Glomerular endothelial cell (primary cell): ENCODE measurements at places on chromosomes 12 and 14.

GRCh38 chr12:108752387-108752786, 21.1 kb upstream of the CORO1C start:
- no peak for DNase-seq

DNA sequence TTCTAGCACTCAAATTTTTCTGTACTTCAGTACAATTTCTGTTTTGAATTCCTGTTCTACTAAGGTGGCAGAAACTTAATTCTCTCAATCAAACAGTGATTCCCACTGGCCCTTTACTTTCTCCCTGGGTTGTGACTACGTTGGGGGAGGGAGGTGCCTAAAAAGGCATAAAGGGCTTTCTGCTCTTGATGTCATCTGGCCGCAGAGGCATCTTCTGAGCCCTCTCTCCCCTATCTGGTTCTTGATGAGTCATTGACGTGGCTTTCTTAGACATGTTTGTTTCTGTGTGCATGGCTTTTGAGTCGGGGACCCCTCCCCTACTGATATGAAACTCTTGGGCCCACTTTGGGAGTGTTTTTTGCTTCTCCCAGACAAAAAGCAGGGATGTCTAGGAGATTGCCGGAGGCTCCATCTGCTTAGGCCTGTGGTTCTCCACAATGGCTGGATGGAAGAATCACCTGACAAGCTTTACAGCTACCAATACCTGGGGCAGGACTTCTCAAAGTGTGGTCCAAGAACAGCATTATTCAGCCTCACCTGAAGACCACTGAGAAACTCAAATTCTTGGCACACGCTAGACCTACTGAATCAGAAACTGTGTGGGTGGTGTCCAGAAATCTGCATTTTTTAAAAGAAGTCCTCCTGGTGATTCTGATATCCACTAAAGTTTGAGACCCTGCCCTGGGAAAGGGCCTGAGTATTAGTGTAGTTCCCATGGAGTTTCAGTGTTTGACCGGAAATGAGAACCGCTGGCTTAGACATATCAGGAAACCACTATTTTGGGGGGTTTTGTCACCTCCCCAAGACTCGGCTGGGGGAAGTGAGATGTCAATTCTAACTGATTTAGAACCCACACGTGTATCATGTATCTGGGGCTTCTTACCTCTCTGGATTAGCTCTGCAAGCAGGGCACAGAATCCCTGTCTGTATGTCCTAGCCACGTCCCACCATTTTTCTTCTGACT, 395.7 kb upstream of the PDE3A start:
- no peak for DNase-seq

- DNase-seq = no peak
These were observed 43.8 kb upstream of the KTN1 start for GRCh38 chr14:55536204-55536708.

DNA sequence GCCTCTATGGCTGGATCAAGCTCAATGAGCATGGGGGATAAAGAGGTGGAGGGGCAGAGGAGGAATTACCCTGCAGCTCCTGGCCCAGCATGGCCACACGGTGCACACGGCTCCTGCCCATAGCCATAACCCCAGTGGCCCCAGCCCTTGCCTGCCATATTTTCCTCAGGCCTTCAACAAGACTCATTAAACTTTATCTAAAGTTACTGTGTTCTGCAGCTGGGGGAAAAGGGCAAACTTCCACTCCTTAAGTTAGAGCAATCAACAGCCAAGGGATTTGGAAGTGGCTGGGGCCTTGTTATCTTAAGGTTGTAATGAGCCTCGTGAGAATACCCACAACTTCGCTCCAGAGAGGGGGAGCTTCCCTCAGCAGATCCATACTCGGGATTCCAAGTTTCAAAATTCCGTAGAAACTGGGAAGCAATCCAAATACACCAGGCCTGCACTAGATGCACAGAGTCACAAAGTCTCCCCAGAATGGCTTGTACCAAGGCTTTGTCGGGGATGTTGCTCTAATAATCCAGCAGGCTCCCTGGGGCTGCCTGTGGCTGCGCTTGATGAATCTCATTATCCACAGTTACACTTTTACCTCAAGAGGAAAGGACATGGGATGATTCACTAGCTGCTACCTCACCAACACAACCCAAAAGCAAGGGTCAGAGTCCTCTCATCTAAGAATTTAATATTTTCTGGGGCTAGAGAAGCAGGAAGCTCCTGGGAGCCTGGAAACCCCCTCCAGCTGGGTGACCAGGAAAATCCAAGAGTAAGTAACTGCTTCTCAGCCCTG, 13.0 kb upstream of the OR6J1 start:
- no peak for DNase-seq

DNA sequence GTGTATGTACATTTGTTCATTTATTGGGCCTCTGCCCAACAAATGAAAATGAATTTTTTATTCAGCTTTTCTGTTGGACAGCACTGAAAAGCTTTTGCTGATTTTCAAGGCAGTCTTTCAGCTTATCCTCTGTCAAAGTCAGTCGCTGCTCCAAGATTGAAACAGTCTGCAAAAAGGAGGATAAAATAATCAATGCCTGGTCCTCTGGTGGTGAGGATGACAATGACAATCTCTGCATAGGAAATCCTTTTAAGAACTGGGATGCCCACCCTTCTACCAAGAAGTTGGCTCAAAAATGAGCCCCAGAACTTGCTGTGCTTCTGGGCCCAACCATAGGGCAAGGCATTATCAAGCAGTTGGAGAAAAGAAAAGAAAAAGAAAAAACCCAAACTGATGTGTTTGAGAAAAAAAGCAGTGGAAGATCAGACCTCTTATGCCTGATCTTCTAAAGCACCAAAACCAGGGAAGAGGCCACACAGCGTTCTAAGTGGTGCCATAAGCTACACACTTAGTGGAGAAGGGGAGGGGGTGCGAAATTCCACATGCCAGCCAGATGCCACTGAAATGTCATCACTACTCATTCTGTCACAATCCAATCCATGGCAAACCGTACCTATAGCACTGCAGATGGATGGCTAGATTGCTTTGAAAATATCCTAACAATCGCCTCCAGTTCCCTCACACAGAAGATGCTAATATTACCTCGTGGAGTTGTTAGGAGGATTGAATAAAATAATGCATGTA, 69.0 kb upstream of the DUSP6 start:
- DNase-seq = no peak

- no peak for DNase-seq
These were observed 197.8 kb upstream of the PRKD1 start for GRCh38 chr14:30125322-30125979.

- DNase-seq = no peak
These were observed 108.0 kb upstream of the MDM1 start for GRCh38 chr12:68440068-68440581.

- DNase-seq = no peak
These were observed 4.9 kb downstream of the CERS5 start for GRCh38 chr12:50162230-50162629.

DNA sequence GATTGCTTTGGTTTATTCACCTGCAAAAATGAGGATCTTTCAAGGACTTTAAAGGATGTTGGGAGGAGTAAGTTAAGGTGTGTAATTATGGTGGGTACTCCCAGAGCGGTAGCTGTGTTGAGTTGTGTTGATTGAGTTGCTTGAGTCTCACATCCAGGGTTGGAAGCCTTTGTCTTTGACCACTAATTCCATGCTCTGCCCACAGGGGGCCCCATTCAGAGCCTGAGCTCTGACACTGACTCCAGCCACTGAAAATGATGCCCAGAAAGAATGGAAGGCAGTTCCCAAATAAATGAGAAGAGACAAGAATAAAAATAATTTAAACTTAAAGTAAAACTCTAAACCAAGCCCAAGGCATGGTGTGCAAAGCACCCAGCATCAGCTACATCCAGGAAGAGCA, 237.4 kb upstream of the PWP1 start:
- DNase-seq = no peak

DNA sequence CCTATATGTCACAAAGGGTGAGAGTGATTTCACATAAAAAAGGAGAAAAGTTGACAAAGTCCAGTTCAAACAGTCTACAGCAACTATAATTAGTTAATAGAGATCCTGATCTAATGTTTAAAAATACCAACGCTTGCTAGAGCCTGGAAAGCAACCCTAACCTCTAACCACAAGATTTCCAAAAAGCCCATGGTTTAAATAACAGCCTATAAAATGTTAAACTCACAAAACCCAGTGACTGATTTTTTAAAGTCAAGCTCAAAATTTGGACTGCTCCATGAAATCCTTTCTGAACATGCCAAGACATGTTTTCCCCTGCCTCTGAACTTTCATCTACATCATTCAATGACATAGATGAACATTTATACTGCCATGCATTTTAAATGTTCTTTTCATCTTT, 81.6 kb downstream of the PLEKHG7 start:
- DNase-seq = no peak

DNA sequence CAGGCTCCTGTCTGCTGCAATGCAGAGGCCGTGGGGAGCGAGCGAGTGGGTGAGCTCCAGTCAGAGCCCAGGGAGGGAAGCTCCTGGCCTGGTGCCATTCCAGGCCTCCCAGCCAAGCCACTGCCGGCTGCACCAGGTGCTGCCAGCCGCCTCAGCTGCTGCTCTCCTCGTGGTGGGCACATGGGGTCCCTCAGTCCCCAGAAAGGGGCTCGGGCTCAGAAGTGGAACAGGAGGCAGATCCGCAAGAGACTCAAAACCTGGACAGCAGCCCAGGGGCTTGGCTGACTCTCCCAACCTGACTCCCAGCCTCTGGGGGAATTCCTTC, 2.4 kb downstream of the ABCB9 start:
- no peak for DNase-seq

- peak; percentile 44 for DNase-seq
These were observed 11.1 kb downstream of the BEST3 start for GRCh38 chr12:69688021-69688420.

DNA sequence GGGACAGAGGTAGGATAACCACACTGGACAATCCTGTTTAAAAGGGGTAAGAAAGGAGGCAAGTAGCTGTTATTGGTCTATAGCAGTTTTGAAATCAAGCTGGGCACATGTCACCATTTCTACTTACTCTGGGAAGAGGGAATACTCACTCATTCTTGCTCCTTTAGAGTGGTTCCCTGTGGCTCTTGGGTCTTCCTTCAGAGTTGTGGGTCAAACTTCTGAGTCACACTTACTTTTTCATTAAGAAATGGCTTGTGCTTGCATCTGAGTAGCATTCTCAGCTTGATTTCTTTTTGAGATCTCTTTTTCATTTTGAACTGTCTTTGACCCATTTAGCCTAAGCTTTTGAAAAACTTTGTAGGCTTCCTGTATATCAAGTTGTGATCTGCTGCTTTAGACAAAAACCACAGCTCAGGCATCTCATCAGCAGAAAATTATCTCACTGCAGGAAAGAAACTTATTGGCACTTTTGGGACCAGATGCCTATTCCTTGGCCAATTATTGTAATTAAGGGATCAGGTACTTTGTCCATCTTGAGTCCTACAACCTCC, 122.2 kb downstream of the AEBP2 start:
- no peak for DNase-seq

GRCh38 chr14:61569812-61570548, 125.3 kb upstream of the HIF1A start:
- no peak for DNase-seq

GRCh38 chr12:44581642-44582242, 294.4 kb downstream of the NELL2 start:
- DNase-seq = no peak

DNA sequence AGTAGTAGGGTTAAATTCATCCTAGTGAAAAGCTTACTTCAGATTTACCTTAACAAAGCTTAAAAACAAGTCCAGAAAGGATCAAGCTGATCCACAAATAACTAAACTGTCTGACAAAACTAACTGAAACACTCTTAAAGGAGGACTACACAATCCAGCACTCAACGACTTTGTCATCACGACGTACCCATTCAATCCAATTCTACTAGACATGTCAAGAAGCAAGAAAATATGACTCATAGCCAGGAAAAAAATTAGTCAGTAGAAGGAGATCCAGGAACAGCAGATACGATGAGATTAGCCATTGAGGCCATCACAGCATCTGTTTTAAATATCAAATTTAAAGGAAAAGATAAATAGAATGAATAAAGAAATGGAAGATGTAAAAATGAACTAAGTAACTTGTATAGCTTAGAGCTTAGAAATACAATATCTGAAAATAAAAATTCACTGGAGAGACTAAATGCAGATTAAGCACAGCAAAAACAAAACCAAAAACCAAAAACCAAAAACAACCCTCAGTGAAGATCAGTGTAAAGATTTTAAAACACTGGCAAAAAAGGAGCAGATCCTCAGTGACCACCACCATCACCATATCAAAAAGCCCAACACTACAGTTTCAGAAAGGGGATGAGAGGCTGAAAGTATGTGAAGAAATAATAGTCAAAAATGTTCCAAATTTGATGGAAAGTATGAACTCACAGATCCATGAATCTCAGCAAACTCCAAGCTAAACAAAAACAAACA, 95.0 kb upstream of the CCND2 start:
- DNase-seq = no peak

- DNase-seq = no peak
These were observed 12.1 kb downstream of the SNRPF start for GRCh38 chr12:95870897-95871296.

GRCh38 chr14:104387022-104388010, 192.2 kb upstream of the C14orf180 start:
- no peak for DNase-seq

GRCh38 chr12:65673732-65674131, 150.6 kb upstream of the HMGA2 start:
- no peak for DNase-seq

DNA sequence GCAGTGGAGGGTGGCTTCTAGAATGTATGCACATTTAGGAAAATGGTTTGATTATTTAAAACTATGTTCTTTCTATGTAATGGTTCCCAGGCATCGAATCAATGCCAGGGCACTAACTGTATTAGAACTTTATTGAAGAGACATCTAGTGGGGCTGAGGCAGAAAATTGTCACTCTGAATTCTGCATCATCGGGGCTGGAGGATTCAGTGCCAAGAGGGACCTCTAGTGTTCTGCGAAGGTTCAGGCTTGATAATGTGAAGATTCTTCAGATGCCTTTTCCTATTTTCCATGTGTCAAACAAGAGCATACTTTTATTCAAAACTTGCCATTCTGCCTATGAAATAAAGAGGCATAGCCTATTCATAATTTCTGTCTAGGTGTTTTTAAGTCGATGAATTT, 146.3 kb downstream of the CAND1 start:
- DNase-seq = no peak

- no peak for DNase-seq
These were observed 12.7 kb downstream of the GCH1 start for GRCh38 chr14:54889919-54890318.
